ENCODE measurements at places on chromosomes 1 and 21.
A peak's percentile ranks its signal among the peaks of the same experiment; 100 is the strongest.

DNA sequence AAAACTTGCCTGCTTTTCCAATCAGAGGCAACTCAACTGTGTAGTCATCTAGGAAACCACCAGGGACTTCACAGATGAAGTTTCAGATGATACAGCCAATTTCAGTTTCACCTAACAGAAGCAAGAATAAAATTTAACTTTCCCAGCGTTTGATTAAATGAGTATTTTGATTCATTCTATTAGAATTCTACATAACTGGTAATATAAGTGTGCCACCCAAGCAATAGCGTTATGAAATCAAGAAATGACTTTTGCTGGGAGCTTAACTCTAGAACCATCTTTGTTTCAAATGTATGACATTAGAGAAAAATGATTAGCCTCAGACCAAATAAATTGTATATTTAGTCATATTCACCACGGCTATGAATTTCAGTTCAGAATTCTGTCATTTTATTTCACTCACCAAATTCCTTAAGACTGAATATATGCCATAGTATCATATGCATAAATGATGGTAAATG, 239.3 kb downstream of the NRIP1 start:
- no peak for DNase-seq

- DNase-seq: no peak
These were observed 33.1 kb upstream of the ETS2 start for GRCh38 chr21:38772646-38773045.

- peak; percentile 40 for DNase-seq
These were observed 779 bp downstream of the SON start for GRCh38 chr21:33543505-33544129.

DNA sequence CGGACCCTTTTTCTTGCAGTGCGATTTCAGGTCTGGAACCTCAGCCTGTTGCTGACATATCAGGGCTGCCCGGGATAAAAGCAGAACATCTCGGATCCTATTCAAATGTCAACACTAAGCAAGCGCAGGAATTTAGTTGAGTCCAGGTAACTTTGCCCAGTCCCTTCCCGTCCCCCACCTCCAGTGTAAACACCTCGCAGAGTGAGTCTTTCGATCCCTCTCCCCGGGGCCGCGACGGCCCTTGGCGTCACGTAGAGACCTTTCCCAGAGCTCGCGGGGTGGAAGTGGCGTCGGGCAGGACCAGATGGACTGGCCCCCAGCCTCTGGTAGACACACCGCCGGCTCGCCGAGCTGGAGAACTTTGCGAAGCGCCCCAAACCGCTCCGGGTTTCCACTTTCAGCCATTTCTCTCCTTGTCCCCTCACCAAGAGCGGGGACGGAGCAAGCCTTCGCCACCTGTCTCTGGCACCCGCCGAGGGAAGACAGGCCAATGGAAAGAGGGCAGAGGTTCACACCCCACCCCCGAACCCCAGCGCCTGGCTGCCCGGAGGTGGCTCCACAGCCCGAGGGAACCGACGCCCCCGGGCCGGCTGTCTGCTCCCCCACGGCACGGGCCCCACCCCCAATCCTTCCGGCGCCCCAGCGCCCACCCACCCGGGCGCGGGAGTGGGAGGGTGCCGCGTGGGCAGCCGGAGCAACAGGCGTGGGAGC, 570 bp downstream of the KCND3 start:
- DNase-seq: no peak

GRCh38 chr1:234956821-234957329, 171.8 kb downstream of the TOMM20 start:
- no peak for DNase-seq

GRCh38 chr1:98422816-98423215, 238.7 kb upstream of the SNX7 start:
- DNase-seq: peak; percentile 35

- no peak for DNase-seq
These were observed 24.3 kb upstream of the NBL1 start for GRCh38 chr1:19619697-19620384.

DNA sequence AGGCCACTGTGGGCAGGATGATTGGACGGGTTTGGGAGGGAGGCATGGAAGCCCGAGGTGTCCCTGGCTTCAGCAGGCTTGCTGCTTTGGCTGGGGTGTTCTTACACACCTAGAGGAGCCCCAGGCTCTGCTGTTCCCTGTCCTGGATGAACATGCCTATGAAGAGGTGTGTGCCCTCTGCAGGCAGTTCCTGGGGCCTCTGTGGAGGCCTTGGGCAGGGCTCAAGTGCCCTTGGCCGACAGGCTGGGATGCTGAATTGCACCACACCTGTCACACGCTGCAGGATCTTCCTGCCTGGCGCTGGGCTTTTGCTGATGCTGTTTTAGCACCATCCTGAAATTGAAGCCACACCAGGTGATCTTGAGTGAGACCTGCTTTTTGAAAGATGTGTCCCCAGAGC, 415.0 kb upstream of the VAMP3 start:
- DNase-seq: no peak

DNA sequence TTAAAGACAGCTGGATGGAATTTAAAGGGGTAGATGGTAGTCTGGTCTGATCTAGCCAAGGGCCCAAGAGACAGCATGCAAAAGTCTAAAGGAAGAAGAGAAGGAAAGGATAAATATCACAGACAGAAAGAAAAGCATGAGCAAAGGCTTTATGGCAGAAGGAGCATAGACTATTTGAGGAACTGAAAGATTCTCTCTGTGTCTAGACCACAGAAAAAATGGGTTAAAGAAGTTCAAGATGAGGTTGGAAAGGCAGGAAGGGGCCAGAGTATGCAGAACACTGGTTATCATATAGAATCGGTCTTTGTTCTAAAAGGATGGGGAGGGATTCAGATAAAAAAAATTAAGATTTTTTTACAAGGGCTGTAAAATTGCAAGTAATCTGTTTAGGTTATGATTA, 136.8 kb upstream of the SGIP1 start:
- DNase-seq: no peak

DNA sequence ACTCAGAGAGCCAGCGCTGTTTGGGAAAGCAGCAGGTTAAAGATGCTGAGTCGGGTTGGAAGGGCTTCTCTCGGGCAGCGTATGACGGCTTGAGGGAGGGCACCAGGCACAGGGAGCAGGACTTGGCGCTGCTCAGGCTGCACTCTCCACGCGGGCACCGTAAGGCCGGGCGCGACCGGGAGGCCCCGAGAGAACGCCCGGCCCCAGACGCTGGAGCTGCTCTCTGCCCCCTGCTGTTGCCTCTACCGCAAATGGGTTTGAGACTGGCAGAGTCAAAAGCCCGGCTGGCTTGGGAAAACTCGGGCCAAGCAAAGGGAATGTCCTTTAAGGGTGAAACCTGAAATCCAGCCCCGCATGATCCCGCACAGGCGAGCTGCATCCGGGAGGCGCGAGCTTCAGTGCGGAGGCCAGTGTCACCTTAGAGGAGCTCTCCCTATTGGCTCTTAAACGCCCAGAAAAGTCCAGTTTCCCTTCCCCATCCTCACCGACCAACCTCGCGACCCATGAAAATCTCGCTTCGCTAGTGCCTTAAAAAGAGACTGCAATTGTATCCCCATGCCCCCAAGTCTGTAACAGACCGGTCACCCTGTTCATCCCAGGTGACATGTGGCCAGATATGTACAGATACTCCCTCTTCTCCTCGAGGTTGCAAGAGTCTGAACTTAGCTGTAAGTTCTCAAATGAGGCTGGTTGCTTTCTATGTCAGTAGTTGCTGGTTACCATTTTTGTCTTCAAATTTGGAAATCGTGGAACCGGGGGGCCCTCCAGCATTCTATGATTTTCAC, 1.1 kb downstream of the PRRX1 start:
- peak; percentile 57 for DNase-seq

DNA sequence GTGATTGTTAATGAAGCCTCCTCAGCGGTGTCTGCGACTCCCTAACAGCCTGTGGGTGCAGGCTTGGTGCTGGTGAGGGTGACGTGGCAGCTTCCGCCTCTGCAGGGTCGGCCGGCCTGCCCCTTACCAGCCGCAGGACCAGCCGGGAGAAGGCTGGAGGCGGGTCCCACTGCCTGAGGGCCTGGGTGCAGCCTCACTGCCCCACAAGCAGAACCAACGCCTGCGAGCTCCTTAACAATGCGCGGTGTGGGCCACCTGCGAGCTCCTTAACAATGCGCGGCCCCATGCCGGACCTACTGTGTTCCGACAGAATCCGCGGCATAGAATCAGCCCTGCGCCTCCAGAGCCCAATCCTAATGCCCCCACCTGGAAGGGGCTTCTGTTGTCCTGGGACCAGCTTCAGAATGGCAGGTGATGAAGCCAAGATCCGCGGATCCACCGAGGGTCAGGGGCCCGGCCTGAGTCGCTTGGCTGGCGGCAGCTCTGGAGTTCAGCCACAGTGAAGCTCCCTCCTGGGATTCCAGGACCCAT, 54.4 kb upstream of the AJAP1 start:
- no peak for DNase-seq

DNA sequence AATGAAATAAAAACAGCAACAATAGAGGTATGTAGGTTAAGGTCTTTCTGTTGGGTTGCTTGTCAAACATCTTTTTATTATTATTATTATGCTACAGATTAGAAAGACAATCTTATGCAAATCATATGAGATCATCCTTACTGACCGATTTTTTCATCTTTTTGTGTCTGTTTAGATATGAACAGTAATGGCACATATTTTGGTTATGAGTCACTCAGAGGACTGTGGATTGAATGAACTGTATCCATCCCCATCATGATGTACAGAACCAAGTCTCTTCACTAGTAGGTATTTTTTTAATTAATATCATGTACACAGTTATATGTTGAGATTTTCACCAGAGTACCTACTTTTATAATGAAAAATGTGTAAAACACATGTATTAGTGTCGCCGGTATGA, 159.1 kb downstream of the CHRM3 start:
- DNase-seq: no peak

- no peak for DNase-seq
These were observed 81.1 kb upstream of the GREM2 start for GRCh38 chr1:240693036-240693435.

DNA sequence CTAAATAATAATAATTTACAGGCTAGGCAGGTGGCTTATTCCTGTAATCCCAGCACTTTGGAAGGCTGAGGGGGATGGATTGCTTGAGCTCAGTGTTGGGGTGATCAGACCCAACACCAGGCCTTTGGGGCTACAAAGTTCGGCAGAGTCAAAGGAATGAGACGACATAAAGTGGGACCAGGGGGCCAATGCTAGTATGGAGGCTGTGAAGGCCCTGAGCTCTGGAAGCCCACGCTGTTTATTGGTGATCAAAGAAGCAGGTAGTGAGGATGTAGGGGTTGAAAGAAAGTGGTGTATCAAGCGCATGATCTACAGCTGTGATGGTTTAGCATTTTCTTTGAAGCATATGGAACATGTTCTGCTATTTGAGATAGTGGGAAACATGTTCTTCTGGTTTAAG, 5.6 kb downstream of the BTBD8 start:
- DNase-seq: no peak

DNA sequence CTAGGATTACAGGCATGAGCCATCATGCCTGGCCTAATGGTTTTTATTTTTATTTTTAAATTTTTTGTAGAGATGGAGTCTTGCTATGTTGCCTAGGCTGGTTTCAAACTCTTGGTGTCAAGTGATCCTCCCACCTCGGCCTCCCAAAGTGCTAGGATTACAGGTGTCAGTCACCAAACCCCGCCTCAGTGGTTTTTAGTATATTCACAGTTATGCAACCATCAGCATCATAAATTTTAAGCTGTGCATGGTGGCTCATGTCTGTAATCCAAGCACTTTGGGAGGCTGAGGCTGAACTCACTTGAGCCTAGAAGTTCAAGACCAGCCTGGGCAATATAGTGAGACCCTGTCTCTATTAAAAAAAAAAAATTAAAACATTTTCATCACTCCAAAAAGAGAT, 28.6 kb downstream of the PIK3CD start:
- DNase-seq: no peak

DNA sequence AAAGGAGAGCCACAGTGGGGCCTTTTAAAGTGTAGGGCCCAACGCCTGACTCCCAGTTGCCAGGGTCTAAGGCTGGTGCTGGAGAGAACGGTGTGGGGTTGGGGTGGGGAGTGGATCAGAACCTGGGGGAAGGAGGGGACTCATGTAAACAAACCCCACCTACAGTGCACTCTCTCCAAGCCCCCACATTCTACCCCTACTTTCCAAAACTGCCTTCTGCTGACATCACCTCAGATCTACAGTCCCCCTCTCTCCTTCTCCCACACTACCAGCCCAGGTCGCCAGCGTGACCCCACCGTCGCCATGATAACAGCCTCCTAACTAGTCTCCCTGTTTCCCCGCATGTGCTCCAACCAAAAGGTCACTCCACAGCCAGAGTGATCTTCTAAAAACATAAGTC, 26.6 kb downstream of the TNNT2 start:
- no peak for DNase-seq

DNA sequence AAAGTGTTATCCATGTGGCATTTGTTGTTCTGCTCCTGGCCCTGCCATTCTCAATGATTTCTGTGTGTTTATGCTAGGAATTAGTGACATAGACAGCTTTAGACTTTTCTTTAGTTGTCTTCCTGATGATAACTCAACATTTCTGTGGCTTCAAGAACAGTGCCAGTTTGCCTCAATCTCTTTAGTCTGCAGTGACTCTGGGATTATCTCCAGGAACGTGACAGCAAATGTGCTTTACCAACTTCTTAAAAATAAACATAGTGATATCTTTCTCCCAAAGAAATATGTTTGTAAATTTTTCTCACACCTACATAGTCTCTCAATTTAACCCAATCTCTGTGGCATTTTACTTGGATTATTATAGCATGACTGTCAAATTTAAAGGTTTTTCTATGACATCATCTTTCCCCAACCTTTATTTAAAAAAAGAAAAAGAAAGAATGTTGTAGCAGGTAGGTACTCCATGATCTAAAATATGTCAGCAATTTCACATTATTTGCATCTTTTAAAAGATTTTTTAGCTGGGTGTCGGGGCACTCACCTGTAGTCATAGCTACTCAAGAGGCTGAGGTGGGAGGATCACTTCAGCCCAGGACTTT, 24.6 kb downstream of the RNASEL start:
- no peak for DNase-seq

GRCh38 chr1:163267962-163268361, 53.8 kb upstream of the NUF2 start:
- DNase-seq: no peak

- peak; percentile 75 for DNase-seq
These were observed 6.0 kb downstream of the GLIS1 start for GRCh38 chr1:53732912-53733317.

DNA sequence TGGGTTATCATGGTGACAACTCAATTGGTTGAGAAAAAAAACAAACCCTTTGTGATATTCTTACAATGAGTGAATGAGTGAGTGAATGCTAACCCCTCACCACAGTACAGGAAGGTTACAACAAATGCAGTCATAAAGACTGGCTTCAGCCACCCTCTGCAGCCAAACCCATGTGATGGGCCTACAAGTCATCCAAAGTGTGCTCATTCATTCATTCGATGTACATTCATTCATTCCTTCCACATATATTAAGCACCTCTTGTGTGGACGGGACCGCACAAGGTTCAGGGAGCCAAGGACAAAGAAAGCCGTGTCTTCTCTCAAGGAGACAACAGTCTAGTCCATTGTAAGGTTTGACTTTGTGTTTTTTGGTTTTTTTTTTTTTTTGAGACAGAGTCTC, 49.4 kb downstream of the WDR4 start:
- no peak for DNase-seq

DNA sequence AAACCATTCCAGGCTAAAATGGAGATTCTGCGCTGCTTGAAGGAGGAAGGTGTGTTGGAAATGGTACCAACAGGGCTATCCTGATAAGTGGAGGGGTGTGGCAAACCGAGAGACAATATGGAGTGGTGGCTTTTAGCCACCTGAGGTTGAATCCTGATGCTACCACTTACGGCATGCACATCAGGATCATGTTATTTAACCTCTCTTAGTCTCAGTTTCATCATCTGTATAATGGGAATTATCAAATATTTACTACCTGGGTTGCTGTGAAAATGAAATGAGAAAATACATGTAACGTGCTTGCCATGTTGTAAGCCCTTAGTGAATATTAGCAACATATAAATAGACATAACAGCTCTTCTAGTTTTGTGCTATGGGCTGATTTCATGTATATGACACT, 117.1 kb downstream of the TBX19 start:
- DNase-seq: no peak
